Stimulated activated naive CD4-positive, alpha-beta T cell treated with Interleukin-2 at 50 U/mL for 16 hours (primary cell): ENCODE measurements at places on chromosomes 3 and 15.

DNA sequence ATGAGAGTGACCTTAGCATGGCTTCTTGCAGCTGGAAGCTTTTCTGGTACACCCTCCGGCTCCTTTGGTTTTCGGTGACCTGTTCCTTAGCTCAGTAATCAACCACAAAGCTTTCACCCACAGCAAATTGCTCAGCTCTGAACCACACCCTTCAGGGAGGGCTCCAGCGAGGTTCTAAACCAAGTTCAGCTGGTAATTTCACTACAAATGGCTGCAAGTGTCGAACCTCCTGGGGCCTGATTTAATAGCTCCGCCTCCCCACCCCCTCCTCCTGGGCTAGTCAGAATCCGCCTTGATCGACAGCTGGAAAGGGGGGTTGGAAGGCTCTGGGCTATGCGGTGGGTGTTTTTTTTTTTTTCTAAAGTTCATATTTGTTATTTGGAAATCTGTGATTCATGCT is 150.9 kb upstream of the MCTP2 start:
- no peak for DNase-seq

DNA sequence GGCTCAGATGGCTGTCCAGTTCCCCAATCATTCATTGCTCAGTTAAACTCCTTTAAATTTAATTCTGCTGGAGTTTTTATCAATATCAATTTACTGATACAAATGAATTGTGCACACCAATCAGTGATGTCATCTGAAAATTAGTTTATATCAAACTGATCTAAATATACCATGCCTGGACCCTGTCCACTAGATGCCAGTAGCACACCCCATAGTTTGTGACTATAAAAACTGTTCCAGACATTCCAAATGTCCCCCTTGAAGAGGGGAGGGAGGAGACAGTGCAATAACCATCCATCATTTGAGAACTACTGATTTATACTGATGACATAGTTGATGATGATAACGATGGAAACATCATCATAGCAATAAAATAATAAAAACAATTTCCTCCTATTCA is 232.1 kb downstream of the MAGI1 start:
- no peak for DNase-seq

DNA sequence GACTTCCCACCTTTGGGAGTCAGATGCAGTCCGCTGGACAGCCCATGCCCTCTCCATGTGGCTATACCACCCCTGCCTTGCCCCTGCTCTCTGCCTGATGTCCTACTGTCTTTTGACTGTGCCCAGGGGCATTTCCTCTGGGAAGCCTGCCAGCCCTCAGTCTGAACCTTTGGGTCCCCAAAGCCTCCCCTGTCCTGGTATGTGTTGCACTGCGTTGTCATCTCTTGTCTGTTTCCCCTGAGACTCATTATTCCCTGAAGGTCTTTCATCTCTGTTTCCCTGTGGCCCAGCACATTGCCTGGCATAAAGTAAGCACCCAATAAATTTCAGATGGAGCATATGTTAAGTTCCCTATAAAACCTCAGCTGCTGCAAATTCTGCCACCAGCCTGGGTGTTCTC is 236.6 kb upstream of the CTDSPL start:
- DNase-seq = no peak

- no peak for DNase-seq
These were observed 9.8 kb downstream of the FAM174B start for GRCh38 chr15:92645731-92646130.

DNA sequence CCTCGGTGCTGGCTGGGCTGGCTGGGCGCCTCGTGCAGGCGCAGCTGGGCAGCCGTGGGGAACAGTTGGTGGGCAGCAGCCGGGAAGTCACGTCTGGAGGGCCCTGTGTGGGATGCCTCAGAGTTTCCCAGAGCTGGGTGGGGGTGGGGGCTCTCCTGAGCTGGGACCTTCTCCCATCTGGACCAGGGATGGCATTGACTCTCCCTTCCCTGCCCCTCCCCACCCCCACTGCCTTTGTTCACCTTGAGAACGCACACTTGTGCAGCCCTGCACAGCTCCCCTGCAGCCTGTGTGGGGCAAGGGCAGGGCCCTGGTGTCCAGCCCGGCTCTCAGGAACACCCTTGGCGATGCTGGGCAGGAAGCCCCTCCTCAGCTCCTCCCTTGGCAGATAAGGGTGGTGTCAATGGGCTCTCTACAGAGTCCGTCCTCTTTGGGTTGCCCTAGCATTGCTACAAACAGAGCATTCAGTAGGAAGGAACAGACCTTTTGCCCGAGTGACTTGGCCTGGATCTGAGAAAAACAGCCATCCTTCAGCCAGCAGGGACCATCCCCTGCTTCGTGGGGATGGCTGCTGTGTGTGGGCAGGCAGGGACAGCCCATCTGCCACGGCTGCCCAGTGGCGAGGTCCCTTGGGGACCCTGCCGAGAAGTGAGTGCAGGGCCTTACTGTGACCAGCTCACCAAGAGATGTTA is 25.5 kb upstream of the KLF13 start:
- no peak for DNase-seq

GRCh38 chr3:163476179-163476578 is 1602.1 kb downstream of the SI start:
- no peak for DNase-seq

- DNase-seq = no peak
These were observed 1.9 kb downstream of the RHO start for GRCh38 chr3:129530251-129530791.

GRCh38 chr3:136189043-136189442 is 7.1 kb downstream of the MSL2 start:
- DNase-seq = no peak

GRCh38 chr3:23966328-23966727 is 21.2 kb downstream of the NR1D2 start:
- no peak for DNase-seq

- peak; percentile 26 for DNase-seq
These were observed at the start of gene DNAJB8 for GRCh38 chr3:128466840-128467541. TSS of gene DNAJB8 (minus strand) at chr3:128466890. CDS start at chr3:128463245, 3,645 bp downstream.

DNA sequence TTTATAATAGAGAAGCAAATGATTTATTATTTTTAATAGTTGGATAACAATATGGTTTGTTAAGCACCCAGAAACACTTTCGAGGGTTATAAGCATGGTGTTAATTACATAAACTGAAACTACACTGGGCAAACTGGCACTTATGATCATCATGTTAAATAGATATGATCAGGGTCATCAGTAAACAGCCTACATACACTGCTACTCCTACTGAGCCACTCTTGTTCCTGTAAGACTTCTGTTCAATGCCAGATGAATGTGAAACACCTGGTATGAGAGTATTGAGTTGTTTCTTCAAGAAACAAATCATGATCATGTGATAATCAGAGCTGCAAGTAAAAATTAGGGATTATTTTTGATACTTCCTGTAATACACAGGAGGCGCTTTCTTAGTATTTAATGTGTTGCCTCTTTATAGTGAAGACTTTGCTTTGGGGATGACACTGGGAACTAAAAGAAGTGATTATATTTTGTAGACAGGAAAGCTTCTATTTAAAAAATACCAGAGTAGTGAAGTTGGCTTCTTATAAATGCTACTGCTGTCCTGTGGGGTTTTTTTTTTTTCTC is 32.3 kb upstream of the UTS2B start:
- DNase-seq = no peak

- no peak for DNase-seq
These were observed 516.0 kb downstream of the OTOL1 start for GRCh38 chr3:162012633-162013032.

DNA sequence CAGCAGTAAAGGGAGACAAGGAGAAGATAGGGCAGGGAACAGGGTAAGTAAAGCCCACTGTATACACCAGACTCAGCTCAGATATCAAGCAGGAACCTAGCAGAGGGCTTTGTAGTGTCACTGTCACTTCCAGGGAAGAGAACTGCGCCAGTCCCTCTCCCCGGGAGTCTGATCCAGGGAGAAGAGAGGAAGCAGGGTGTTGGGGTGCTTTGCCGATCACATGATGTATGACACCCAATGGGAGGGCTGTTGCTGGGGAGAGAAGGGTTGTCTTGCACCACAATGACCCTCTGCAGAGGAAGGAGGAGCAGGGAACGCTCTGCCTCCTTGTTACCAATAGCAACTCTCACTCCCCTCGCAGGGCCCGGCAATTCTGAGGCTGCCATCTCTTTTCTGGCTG is 147.2 kb upstream of the SLC2A2 start:
- DNase-seq = no peak

DNA sequence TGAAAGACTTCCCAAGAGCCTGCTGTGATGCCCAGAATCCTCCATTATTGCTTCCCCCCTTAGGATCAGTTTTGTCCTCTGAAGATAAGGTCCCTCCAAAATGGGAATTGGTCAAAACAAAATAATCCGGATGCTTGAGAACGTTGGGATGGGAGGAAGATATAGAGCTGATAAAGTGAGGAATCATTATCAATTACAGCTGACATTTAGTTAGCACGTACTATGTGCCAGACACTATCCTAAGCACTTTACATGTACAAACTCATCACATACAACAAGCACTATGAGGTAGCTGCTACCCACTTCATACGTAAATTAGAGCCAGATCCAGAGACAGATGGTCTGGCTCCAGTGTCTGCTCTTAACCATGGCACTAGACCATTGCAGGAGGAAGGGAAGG is 6.6 kb upstream of the RPP25 start:
- DNase-seq = no peak

GRCh38 chr3:13134166-13134878 is 61.1 kb upstream of the IQSEC1 start:
- DNase-seq = no peak

- DNase-seq = no peak
These were observed 10.4 kb upstream of the CHAC1 start for GRCh38 chr15:40942878-40943277.

DNA sequence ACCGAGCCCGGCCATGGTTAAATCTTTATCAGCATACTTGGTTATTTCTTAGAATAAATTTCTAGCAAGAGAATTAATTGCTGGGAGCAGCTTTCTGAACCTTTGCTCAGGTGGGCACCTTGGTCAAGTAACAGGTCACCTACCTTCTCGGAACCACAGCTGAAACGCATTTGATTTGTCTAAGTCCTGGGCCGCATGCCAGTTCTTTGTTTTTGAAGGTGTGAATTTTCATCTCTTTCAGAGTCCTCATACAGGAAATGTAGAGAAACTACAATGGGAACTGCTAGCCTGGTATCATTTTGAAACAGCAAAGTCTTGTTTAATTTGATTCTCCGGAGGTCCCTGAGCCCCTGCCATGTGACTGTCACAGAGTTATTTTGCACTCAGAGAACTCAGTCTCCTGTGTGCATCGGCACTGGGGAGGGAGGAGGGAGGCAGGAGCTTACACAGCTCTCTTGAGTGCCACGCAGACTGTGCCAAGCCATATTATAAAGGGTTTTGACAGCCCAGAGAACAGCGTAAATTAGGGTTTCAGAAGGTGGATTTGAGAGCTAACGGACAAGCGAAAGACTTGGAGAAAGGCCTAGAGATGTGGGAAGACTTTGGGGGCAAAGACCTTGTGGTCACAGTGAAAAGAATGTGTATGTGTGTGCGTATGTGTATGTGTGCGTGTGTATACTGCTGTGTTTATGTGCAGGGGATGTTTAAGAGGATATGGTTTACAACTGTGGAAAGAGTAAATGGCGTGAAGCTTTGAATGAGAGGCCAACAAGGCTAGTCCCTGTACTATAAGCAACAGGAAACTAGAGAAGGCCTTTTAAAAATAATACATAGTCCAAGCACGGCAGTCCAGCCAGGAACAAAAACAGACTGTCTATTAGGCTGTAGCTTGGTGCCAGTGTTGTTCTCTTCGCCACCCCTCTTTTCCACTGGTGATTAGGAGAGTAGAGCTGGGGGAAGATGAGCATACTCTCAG is 61.8 kb upstream of the ATP13A3 start:
- DNase-seq = no peak

- DNase-seq = peak; percentile 77
These were observed 519 bp downstream of the LYSMD2 start for GRCh38 chr15:51736751-51737521.

- DNase-seq = no peak
These were observed 595 bp downstream of the DPH6 start for GRCh38 chr15:35545316-35545823.

GRCh38 chr3:21484057-21484827 is 266.8 kb downstream of the ZNF385D start:
- no peak for DNase-seq

DNA sequence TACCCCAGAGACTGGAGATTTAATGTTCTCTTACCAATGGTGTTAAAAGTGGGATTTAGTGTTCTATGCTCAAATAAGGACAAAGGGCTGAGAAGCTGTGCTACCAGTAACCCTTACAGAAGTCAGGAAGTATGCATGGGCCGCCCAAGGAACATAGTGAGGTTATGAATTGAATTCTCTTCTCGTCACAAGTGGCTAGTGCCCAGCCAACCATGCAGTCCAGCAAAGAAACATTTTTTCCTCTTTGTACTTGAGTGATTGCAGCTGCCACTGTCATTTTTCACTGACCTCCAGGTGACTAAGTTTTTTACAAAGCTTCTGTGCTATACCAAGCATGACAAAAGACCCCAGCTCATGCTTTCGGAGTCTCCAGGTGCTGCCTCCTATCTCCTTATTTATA is 110.6 kb upstream of the DCBLD2 start:
- DNase-seq = no peak

DNA sequence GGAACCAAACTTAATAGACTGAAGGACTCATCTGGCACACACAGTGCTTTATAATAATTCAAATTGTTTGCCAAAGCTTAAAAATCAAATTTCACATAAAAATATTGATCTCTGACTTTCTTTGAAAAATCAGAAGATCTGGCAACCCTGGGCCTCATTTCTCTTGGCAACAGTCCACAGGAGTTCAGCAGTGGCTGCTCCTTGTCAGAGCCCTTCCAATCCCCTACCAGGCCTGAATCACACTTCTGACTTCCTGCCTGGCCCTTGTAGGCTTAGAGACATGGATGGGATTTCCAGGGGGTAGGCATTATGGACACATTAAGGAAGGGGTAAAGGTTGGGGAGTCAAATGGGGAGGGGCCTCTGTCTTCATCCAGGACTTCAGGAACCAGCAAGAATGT is 55.5 kb downstream of the PLS1 start:
- no peak for DNase-seq

DNA sequence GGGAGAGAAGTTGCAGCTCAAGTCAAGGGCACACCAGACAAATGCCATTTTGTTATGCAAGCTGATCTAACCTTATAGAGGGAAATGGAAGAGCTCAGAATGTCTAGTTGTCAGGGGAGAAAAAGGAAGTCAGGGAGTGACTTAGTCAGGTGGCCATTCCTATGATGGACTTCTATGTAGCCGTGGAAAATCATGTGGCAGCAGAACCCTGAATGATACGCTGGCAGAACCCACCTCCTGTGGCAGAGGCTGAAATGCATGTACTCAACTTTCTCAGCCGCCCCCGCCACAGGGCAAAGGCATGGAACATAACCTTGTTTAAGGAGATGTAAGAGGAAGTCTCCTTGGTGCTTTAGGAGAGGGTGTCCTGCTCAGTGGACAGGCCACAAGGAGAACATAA is 37.7 kb upstream of the PARL start:
- no peak for DNase-seq
